CD4-positive, alpha-beta memory T cell (primary cell): ENCODE measurements at places on chromosomes 3 and 15. TPM values are rescaled to one million over a fixed set of nuclear protein-coding genes. Genes with fewer than 3 reads are reported as not detected.

DNA sequence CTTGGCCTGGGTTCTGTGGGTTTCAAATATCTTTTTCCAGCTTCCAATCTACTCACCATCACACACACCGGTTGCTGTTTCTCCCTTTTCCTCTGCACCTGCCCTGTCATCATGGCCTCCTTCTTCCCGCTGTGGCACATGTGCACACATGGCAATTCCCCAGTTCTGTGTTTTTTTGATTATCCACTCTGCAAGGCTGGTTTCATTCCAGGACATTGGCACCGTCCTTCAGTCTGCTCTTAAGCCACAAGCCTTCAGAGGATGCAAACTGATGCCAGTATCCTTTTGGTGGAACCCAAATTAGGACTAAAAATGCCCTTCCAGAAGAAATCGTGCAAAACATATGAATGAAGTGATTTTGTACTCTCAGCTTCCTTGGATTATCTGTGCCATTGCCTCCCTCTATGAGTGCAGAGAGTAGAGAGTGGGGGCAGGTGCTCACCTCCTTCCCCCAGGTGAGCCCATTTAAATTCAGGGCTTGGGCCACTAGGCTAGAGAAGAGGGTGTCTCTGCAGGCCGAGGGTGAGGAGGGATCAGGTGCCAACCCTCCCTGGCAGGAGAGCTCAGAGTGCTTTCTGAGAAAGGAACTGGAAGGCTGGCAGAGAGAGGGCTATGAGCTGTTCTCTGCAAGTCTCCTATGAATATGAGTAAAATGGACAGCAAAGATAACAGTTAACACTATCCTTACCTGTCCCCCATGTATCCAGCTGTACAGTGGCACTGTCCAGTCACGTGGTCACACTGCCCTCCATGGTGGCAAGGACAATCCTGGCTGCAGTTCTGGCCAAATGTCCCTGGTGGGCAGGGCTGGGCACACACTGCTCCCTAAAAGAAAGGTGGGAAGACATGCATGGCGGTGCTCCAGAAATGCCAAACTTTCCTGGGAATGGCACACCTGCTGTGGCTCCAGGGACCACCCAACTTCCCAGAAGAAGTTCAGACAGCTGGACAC is 100.8 kb downstream of the RAB11A start:
- no peak for DNase-seq

GRCh38 chr3:180749796-180750195 is 70.5 kb upstream of the CCDC39 start:
- DNase-seq = no peak

- peak; percentile 5 for DNase-seq
Observed at GRCh38 chr3:135895106-135895733, 70.3 kb upstream of the PPP2R3A start.

DNA sequence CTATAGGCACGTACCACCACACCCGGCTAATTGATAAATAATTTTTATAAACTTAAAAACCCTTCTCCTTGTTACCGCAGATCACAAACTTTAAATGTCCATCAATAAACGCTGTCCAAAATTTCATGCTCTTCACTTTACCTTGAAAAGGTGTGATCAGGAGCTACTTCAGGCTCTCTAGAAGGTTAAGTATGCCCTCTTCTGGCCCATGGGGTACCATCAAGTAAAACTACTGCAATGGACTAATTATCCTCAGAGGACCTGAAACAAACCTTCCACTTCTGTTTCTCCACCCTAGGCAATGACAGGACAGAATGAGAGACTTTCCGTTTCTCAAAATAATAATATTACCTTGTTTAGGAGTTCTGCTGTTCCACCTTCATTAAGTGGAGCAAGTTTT is 9.2 kb downstream of the LZTFL1 start:
- DNase-seq = no peak

- DNase-seq = no peak
Observed at GRCh38 chr15:101264911-101265641, 12.2 kb downstream of the SELENOS start.

GRCh38 chr3:144586382-144586781 is 614.8 kb downstream of the DIPK2A start:
- no peak for DNase-seq

GRCh38 chr3:14535616-14536015 is 4.5 kb downstream of the GRIP2 start:
- DNase-seq = no peak

GRCh38 chr3:47250309-47251060 is 32.1 kb downstream of the KIF9 start:
- DNase-seq = no peak

DNA sequence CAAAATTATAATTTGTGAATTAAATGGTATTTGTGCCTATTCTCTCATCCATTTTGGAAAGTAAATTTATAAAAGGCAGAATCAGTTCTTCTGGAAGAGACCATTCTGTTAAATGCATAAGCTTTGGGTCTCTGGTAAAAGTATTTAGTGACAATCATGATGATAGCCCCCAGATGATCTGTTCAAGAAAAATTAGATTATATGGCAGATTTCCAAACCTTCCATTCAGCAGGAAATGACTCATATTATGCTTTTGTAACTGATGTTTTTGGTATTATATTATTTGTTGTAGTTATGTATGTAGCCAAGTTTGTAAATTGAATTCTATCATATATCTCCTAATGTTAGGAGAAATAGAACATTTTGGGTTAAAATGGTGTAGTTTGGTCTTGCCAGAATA is 340.8 kb upstream of the DPH6 start:
- DNase-seq = no peak

DNA sequence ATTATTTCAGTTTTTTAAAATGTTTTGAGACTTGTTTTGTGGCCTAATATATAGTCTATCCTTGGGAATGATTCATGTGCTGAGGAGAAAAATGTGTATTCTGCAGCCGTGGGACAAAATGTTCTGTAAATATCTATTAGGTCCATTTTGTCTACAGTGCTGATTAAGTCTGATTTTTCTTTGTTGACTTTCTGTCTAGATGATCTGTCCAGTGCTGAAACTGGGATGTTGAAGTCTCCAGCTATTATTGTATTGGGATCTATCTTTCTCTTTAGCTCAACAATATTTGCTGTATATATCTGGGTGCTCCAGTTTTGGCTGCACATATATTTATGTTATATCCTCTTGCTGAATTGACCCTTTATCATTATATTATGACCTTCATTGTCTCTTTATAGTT is 85.2 kb downstream of the UBE2E2 start:
- no peak for DNase-seq

Gene PRSS50
- total RNA-seq = not detected

Gene ZDHHC23
- total RNA-seq = 7.3 TPM

Gene SCN11A
- total RNA-seq = 0.08 TPM

Gene ATP8B4
- 0.67 TPM for total RNA-seq

Gene TMEM158
- not detected for total RNA-seq

Gene GOLGA8G
- total RNA-seq = not detected

Gene PCNP
- total RNA-seq = 189 TPM

Gene MORC1
- total RNA-seq = not detected

Gene CNTN3
- not detected for total RNA-seq

Gene CPNE9
- 0.58 TPM for total RNA-seq

Gene EFCC1
- total RNA-seq = not detected

Gene FRMD5
- 0.08 TPM for total RNA-seq

Gene STIMATE
- 58.6 TPM for total RNA-seq

Gene SLCO2A1
- total RNA-seq = not detected

Gene SEMA6D
- total RNA-seq = not detected
